Right forelimb (tissue), 1 donor: ENCODE measurements at places on chromosomes 6 and 20.

GRCh38 chr20:43983904-43984361, 69.3 kb downstream of the TOX2 start:
- DNase-seq: no peak

DNA sequence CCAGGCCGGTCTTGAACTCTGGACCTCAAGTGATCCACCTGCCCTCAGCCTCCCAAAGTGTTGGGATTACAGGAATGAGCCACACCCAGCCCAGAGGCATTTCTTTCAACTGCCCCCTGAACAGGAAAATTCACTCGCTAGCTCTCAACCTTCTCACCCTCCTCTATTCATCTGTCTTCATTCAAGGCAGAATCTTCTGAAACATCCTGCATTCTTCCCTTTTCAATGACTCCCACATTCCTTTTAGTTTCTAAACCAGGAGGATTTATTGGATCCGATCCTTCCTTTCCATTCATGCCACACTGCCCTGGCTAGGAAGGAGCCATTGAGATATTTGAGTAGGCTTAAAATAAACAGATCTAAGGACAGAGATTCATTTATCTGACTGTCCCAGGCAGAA, 52.9 kb downstream of the C6orf52 start:
- no peak for DNase-seq

DNA sequence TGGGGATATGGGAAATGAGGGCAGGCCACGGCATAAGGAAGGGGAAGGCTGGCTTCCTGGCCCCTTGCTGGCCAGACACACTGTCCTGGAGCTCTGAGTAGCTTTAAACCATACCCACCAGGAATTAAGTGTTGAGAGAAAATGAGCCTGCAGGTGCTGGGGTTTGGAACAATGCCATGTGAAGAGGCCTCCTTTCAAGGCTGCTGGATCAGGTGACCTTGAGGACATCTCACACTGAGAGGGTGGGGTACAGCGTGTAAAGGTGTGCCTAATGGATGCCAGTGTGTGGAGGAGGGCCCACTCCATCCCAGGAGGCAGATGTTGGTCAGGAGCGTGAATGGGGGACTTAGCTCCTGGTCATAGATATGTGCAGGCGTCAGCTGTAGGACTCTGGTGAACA, 74.8 kb upstream of the MLN start:
- DNase-seq: no peak

DNA sequence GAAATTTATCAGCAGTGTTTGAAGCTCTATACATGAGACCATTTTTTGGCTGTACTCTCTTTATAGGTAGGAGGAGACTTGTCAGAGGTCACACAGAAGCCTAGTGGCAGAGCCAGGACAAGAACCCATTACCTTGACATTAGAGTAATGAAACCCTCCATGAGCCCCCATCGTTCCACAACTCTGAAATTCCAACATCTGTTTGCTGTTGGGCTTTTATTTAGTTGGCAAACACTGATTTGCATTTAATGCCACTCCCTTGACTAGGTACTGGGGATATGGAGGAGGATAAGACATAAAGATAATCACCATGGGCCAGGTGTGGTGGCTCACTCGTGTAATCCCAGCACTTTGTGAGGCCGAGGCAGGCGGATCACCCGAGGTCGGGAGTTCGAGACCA, 1.6 kb downstream of the GSS start:
- DNase-seq: no peak

GRCh38 chr6:150848400-150848799, 17.1 kb upstream of the MTHFD1L start:
- DNase-seq: no peak
